ENCODE measurements at places on chromosomes 3 and 15.

DNA sequence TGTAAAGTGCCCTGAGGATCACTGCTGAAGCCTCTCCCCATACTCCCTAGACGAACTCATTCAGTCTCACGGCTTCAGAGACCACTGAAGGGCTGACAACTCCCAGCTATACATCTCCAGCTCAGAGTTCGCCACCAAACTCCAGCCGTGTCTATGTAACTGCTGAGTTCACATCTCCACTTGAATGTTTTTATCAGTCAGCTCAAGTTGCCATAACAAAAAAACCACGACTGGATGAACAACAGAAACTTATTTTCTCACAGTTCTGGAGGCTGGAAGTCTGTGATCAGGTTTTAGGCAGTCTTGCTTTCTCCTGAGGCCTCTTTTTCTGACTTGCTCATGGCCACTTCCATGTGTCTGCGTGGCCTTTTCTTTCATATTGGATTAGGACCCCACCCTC is 223.0 kb upstream of the LRRFIP2 start:
- DNase-seq: peak; percentile 12

GRCh38 chr15:78605201-78605600 is 15.6 kb downstream of the CHRNA3 start:
- DNase-seq: no peak

GRCh38 chr3:14540821-14541385 is 761 bp upstream of the GRIP2 start:
- no peak for DNase-seq

DNA sequence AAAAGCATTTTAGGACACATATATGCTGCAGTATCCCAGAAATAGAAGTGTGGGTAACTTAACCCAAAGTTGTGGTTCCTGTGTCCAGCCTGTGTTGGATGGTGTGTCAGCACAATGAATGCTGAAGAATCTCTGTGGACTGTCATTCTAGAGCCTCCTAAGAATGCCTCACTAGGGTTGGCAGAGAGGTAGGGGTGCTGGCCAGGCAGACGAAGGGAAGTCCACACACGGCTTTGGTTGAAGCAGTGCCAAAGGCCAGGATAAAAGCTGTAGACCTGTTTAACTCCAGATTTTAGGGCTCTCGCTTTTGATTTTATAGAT is 43.7 kb upstream of the TIPARP start:
- DNase-seq: no peak

DNA sequence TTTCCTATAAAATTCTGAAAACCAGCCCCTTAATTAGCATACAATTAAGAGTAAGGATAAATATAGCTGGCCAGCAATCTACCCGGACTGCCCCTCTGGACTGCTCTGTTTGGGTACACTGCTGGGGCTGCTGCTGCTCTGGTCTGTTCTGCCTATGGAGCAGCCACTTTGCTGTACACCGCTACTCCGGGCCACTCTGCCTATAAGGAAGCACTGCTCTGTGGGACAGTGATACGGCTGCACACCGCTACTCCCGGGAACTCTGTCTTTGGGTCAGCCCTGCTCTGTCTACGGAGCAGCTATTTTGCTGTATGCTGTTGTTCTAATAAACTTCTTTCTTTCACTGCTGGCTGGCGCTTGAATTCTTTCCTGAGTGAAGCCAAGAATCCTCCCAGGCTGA is 316.5 kb upstream of the PLSCR5 start:
- DNase-seq: no peak

- no peak for DNase-seq
These were observed 326.2 kb downstream of the TUSC7 start for GRCh38 chr3:117035745-117036144.

- no peak for DNase-seq
These were observed 82.3 kb upstream of the RNF7 start for GRCh38 chr3:141655801-141656200.

GRCh38 chr15:41597787-41598186 is 38.8 kb downstream of the TYRO3 start:
- no peak for DNase-seq

GRCh38 chr3:169402672-169403360 is 260.7 kb downstream of the MECOM start:
- DNase-seq: no peak

DNA sequence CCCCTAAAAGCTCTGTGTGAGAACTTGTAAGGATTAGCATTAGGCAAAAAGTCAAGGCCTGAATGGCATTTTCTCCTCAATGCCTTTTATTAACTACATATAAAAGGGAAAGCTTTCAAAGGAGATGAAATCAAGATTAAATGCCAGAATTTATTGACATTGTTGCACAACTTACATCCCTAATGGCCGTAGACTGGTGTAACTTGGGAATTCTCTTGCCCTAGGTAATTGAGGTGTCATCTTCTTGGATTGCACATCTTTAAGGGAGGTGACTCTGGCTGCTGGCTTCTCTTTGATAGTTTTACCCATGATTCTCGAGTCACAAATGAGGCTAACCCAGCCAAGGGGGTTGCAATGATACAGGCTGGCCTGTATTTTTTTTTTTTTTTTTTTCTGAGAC is 249.1 kb downstream of the TBL1XR1 start:
- no peak for DNase-seq

DNA sequence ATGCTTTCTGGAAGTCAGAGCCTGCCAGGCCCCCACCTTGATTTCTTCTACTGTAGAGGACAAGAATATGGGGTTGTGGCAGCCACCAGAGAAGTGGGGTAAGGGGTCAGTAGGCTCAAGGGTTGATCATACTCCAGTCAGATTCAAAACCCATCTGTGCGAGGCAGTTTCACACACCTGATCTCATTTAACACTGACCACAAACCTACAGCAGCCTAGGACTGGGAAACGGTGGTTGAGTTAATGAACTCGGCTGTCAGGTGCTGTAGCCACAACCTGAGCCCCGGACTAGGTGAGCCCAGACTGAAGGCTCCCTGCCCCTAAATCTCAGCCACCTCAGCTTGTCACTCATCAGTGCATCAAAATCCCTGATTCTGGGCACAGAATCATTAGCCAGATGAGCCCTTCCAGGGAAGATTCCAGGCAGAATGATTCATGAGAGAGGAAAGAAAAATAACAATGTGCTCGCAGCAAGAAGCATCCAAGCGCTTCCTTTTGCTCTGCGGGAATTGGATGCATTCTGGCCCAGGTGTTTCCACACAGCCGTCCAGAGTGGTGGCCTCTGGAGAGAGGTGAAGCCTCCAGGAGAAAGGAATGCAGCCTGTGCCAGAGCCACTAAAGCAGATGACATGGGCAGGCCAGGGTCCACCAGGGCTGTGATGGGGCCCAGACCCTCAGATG is 102.1 kb downstream of the SRGAP3 start:
- peak; percentile 8 for DNase-seq

DNA sequence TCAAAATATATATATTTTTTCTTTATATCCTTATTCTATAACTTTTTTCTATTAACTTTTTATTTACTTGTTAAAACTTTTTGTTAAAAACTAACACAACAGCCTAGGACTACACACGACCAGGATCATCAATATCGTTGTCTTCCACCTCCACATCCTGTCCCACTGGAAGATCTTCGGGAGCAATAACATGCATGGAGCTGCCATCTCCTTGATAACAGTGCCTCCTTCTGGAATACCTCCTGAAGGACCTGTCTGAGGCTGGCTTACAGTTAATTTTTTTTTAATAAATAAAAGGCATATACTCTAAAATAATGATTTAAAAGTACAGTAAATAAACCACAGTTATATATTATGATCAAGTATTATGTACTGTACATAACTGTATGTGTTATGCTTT is 58.9 kb downstream of the SFMBT1 start:
- DNase-seq: peak; percentile 22

- peak; percentile 65 for DNase-seq
These were observed at the start of gene DZIP1L for GRCh38 chr3:138114988-138115971. TSS of gene DZIP1L (minus strand) at chr3:138115608. CDS start at chr3:138103971, 11,637 bp downstream.

DNA sequence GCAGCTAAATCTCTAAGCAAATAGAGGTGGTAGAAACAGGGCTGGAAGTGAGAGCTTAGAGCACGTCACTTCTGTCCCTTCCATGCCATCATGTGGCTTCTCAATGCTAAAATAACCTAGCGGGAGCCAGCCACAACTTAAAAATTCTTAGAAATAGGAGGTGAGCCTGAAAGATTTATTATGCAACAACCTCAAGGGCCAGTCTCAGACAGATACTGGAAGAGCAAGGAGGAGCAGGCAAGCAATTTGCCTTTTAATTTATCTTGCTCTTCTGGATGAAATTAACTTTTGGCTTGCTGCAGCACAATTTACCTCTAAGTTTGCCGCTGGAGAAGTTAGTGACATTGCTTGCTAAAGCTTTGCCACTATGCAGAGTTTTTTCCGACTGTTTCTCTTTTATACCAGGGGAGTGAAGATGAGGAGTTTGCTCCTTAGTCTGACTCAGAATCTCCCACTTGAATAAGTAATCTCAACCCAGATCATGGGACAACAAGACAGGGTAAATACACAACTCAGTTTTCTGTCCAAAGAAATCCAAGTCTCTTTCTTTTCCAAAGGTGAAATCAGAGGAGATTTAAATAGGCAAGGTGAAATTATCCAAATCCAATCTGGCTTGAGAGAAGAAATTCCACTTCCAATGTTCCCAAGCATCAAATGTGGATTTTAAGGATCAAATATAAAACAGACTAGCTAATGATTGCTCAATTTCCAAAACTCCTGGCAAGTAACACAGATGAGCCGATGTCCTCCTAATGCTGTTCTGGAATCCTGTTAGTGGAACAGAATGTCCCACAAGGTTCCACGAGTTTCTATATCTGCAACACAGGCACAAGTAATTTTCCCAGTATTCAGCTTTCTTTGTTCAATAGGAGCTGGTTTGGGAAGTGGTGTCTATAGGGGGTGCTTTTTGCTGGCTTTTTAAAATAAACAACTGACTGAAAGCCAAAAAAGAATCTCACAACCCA is 329.4 kb upstream of the RORA start:
- no peak for DNase-seq

DNA sequence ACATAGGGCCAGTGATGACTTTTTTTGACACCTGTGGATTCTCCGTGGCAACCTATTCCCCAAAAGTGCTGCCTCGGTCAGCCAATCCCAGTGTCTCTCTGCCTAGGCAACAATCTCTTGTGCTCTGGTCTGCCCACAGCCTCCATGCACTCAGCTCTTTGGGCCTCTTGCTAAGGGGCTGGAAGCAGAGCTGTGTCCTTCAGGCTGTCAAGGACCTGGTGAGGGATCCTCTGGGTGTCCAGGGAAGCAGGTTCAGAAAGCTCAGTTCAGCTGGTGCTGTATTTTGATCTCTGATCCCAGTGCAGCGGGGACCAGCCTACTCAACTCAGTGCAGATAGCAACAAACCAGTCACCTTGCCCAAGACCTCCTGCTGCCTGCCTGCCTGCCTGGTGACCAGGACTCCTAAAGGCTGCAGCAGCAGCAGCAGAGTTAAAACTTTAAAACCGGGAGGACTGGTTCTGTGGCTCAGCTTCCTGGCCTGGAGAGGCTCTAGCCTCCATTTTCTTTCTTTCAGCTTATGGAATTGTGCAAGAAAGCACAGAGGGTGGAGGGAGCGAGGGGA is 6.2 kb downstream of the PAK6 start:
- DNase-seq: no peak

DNA sequence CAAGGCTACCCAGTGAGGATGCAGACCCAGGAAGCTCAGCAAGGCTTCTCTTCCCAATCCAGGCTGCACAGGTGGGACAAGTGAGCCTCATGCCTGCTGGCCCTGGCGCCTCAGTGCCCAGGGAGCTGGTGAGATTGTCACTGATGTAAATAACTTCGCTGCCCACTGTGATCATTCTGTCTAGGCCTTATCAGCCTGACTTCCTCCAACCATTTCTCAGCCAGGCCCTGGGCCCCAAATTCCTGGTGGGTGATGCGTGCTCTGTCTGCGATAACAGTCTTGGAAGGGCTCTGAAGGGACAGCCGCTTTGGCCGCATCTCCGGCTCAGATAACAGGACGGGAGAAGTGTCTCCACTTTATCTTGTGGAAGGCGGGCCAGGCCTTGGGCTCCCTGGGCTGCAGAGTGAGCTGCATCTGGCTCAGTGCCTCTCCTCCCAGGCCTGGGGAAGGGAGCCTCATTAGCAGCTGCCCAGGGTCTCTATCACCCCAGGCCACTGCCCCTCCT is 2.2 kb upstream of the FBLN2 start:
- DNase-seq: peak; percentile 74

DNA sequence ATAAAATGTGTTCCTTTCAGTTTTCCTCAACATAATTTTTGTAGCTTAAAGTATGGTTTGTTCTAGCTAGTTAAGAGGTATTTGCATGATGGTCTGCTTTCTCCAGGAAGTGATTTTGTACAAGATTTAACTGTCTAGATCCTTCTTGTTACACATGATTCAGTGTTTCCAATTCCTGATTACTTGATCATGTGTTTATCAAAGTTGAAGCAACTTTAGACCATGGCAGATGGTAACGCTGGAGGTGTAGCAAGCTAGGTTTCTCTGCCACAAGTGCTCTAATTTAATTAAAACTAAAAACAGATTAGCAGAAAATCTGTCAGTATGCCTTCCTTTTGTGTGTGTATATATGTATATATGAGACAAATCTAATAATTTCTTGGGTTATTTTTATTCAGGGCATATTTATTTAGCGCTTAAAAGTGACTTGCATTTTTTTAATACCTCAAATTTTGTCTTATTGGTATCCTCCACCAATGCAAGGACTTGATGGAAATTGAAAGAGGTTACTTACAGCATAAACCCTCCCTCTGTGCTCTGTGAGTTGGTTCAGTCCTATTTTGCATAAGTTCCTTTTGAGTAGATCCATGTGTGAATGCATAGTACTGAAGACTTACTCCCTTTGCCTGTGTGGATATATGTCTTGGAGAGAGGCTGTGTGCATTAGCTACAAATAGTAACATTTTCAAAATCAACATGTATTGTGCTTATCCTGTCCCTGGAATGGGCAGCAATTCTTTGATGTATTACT is 157.3 kb upstream of the CGNL1 start:
- peak; percentile 98 for DNase-seq

DNA sequence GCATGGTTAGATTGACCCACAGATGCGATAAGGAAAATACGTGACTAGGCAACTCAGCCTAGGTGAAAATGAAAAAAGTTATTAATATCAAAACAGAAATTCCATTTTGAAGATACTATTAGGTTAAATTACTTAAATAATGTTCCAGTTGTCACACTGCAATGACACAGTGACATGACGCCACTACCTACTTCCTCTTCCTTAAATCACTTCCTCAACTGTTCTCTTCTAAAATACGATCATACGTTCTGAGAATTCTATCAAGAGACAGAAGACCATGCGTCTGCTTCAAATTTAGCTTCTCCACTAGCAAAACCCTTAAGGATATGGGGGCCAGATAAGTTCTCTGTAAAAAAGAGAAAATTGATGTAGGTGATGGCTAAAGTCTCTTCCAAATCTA is 18.2 kb downstream of the CMTM6 start:
- no peak for DNase-seq

- no peak for DNase-seq
These were observed 4.6 kb downstream of the EPM2AIP1 start for GRCh38 chr3:36988356-36988755.

- peak; percentile 8 for DNase-seq
These were observed 45.2 kb upstream of the ABI3BP start for GRCh38 chr3:101038393-101038792.

- DNase-seq: no peak
These were observed 77.4 kb downstream of the SNRK start for GRCh38 chr3:43363621-43364266.

Measured in astrocyte (in vitro differentiated cells and primary cell).